ENCODE measurements at places on chromosomes 2 and 18.

DNA sequence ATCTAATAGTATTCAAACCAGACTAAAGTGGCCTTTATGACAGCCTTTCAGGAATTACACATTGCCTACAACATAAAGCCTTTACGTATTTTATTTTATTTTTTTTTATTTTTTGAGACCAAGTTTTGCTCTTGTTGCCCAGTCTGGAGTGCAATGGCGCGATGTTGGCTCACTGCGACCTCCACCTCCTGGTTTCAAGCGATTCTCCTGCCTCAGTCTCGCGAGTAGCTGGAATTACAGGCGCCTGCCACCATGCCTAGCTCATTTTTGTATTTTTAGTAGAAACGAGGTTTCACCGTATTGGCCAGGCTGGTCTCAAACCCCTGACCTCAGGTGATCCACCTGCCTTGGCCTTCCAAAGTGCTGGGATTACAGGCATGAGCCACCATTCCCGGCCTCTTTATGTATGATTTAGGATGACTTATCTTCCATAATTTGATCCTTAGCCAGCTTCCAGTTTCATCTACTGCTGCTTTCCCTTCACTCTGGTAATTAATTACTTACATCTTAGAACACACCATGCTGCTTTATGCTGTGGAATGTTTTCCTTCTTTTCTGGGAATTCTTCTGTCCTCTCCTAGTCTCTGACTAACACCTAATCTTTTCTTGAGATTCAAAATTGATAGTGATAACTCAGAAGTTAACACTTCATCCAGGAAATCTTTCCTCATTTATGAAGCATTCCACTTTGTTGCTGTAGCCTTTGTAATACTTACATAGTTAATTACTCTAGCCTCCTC, 2.6 kb downstream of the USP14 start:
- peak; percentile 2 for DNase-seq

DNA sequence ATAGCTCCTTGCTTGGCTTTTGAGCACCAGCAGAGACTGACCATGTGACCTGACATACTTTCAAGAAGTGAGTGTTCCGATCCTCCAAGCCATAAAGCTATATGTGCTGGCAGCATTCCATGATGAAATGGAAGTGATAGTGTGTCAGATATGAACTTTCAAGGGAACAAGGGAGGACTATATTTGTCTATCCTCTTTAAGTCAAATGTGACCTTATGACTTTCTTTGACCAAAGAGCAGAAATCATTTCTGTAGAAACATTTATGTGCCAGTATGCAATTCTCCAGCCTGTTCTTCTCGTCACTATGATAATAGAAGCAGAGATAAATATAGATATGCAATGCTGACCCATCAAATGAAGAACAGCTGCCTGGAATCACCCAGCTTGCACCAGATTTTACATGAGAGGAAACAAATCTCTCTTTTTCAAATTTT, 14.4 kb downstream of the HYCC2 start:
- DNase-seq, result peak; percentile 18

DNA sequence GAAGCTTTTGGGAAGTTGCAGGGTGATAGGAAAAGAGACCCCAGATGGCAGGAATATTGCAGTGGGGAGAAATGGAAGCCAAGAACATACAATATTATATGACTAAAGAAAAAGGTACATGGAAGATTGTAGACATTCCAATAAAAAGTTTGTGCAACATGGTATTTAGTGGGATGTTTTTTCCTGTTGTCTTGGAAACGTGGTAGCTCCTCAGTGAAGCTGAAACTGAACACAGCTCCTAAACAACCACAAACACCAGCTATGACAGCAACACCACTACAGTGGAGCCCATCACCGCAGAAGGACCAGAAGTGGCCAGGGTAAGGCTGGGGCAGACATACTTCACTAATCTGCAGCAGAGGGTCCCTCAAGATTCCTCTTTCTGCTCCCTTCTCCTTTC, 246.8 kb downstream of the CDH20 start:
- no peak for DNase-seq

DNA sequence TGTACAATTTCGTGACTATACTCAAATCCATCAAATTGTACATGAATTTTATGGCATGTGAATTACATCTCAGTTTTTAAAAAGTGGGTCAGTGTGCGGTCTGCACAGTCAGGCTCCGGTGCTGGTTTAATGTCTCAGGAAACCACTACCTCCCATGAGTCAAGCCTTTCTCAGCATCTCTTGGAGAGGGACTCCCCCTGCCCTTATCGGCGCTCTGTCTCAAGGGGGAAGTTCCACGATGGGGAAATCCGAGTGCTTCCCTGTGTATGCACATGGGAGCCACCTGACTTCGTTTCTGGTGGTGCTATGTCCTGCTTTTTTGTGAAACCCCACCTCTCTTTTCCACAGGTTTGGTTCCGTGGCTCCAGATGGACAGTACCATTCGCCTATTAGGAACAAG, 72.5 kb downstream of the ACOXL start:
- no peak for DNase-seq

DNA sequence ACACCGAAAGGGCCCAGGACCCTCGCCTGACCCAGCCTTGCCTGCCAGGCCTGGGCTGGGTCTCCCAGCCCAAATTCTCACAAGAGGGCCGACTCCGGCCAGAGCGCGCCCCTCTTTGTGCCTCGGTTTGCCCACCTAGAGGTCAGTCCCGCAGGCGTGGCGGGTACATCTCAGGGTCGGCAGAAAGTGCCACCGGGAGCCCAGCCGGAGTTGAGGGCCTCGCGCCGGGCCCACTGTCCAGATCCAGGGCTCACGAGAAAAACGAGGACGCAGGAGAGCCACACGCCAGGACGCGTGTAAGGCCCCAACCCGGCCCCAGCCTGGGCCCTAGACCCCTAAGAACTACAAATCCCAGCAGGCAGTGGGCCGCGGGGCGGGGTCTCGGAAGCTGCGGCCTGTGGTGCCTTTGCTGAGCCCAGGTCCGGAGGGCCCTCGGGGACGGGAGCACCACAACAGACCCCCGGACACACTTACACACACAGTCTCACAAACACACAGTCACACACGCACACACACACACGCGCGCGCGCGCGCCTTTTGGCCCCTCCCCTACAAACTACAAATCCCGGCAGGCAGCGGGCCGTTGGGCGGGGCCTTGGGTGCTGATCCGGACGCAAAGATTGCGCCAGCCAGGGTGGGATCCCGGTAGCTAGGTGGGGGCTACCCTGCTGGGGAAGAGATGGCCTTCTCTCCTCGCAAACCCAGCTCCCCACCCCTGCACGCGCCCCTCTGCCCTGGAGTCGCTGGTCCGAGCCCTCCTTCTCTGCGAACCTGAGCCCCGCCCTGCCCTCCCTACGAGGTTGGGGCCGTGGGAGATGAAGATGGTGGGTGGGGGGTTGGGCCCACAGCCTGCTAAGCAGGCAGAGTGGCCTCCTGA, at the start of gene SH2D6:
Gene SH2D6, plus strand, starts transcription at position 583 of the 877 bp plus-strand sequence. CDS start 10,752 bp downstream, outside the sequence.
- DNase-seq, result peak; percentile 89

- DNase-seq, result peak; percentile 24
Observed at GRCh38 chr2:50649626-50650402, 382.1 kb downstream of the NRXN1 start.

DNA sequence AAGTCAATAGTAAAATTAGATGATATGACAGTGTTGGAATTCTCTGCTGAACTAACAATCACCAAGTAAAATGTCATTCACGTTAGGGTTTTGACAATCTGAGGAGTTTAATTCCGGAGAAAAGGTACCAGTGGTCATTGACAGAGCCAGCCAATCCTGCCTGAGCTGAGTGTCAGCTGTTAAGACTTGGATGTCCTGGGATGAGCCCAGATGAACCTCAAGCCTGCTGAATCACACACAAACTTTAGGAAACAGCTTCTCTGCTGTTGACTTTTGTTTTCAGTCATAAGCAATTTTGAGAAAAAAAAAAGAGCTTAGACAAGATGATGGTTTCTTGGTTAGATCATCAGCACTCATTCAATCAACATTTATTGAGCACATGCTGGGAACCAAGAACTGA, 600.0 kb upstream of the SLC39A10 start:
- no peak for DNase-seq

DNA sequence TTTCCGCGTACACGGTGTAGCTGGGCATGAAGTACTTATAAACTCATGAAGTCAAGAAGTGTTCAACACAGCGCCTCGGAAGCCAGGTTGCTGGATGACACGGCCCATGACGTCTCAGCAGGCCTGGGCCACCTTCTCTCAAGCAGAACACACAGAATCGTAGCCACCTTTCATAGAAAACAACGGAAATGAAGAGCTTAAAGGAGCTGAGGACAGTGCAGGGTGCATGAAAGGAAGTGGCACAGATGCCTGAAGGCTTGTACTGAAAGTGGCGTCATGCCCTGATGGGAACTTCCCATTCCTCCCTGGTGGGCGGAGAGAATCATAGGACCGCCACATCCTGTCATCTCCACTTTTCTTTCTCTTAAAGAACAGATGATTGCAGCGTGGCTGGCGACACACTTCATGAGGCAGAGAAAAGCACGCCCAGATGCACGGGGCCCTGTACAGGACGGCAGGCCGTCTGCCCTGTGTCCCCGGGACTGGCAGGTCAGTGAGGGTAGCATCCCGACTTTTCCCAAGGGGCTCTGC, 31.1 kb downstream of the HDAC4 start:
- peak; percentile 71 for DNase-seq

- peak; percentile 50 for DNase-seq
Observed at GRCh38 chr2:145777297-145777696, 1257.4 kb upstream of the ZEB2 start.

GRCh38 chr18:79068341-79068936, 755 bp upstream of the ATP9B start:
- DNase-seq, result peak; percentile 16

Data from fibroblast of skin of back (primary cell).